Left ventricle myocardium inferior (tissue), 1 donor: ENCODE measurements at places on chromosomes 7 and 10.
A peak's percentile ranks its signal among the peaks of the same experiment; 100 is the strongest.

DNA sequence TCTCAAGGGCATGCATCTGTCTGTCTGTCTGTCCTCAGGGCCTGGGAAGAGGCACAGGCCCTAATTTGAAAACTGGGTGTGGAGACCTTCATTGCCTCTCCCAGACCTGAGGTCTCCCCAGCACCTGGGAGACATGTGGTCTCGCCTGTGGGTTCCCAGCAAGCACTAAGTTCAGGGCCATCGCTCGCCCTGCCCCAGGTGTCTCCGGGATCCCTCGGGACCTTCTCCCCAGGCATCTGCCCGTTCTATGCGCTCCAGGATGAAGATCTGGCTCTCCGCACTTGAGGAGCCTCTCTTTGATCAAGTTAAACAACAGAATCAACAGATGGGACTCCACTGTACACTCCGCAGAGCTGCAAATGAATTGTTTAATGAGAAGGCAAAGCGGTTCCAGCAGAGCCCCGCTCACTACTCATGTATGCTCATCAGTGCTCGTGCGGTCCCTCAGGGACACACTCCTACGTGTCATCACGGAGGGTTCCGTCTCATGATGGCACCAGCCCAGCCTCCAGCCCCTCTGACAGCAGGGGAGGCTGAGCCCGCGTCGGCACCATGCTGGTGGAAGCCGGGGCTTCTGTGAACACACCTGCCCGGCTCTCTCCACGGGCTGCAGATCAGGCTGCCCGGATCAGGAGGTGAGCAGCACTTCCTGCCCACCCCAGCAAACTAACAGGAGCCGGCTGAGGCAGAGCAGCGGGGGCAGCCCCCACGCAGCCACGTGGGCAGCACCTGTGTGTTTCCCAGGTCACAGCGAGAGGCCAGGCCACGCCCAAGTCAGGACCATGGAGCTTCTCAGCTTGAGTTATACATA, 132.8 kb downstream of the TCERG1L start:
- peaks cover 77% of the 10 kb centered on the region for H3K27me3 ChIP-seq
- no peak overlapping the region for H3K27ac ChIP-seq
- no peak for DNase-seq
- no peak overlapping the region for H3K4me3 ChIP-seq
- H3K4me1 ChIP-seq, result no peaks in the 10 kb centered on the region

DNA sequence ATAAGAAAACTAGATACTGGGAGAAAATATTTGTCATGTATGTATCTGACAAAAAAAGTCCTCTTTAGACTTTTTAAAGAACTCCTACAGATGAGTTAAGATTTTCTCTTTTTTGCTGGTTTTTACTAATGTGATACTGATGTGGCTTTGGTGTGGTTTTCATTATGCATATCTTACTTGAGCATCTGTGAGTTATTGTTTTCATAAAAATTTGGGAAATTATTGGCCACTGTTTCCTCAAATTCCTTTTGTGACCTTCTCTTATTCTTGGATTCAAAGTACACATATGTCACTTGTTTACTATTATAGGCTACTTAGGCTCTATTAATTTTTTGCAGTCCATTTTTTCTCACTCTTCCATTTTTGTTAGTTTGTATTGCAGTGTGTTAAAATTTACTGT, 89.0 kb downstream of the PPP1R9A start:
- H3K27ac ChIP-seq, result no peak overlapping the region
- H3K36me3 ChIP-seq, result no peaks in the 10 kb centered on the region
- H3K27me3 ChIP-seq, result no peaks in the 10 kb centered on the region
- H3K4me3 ChIP-seq, result no peak overlapping the region
- DNase-seq, result no peak

GRCh38 chr7:14332155-14332554, 342.7 kb upstream of the ETV1 start:
- H3K4me1 ChIP-seq, result peaks cover 5% of the 10 kb centered on the region
- peak; percentile 38 for DNase-seq
- H3K27ac ChIP-seq, result peak overlapping the region; percentile 25
- H3K36me3 ChIP-seq, result no peaks in the 10 kb centered on the region

GRCh38 chr7:23105086-23105643, 420 bp upstream of the KLHL7 start:
- H3K27ac ChIP-seq, result peak overlapping the region; percentile 96
- no peak for DNase-seq
- H3K36me3 ChIP-seq, result no peaks in the 10 kb centered on the region
- peaks cover 63% of the 10 kb centered on the region for H3K4me1 ChIP-seq

DNA sequence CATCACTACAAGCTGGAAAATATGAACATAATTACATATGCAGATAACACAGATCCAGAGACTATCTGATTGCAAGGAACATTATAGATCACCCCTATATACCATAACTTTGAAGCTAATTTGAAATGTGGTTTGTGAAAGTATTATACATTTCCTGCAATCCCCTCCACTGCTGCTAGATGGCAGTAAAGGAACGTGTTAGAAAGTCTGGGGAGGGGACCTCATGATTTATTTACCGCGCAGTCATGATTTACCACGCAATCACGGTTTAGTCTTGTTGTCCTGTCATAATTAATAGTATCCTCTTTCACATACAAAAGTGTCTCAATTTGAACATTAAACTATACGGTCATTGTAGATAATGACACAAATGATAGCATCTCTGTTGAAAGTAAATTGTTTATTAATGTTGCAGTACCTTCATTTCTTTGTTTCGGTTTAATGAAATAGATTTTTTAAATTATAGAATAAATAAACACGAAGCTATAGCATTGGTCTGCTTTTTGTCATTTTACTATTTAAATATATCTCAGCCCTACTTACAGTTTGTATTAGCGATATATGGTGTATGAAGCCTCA, 145.3 kb upstream of the PRSS1 start:
- H3K4me1 ChIP-seq, result no peaks in the 10 kb centered on the region
- H3K27me3 ChIP-seq, result peaks cover 79% of the 10 kb centered on the region
- no peaks in the 10 kb centered on the region for H3K36me3 ChIP-seq
- H3K27ac ChIP-seq, result no peak overlapping the region
- no peak overlapping the region for H3K4me3 ChIP-seq

DNA sequence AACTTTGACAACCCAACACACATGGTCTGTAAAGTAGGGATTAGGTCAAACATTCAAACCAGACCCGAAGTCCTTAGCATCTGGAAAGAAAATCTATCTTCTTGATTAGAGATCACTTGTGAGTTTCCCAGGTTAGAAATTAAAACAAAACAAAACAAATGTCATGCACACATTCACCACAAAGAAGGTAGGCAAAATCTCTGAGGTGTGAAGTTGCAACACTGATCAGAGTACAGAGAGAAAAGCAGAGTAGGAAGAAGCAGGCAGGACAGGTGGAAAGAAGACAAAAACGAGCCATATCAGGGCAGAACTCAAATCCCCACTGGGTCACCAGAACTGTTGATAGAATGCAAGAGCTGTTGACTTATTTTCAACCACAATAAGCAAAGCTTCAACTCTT, 102.8 kb upstream of the THSD7A start:
- H3K27me3 ChIP-seq, result no peaks in the 10 kb centered on the region
- no peak overlapping the region for H3K4me3 ChIP-seq
- no peak overlapping the region for H3K27ac ChIP-seq
- no peak for DNase-seq
- no peaks in the 10 kb centered on the region for H3K36me3 ChIP-seq
- no peaks in the 10 kb centered on the region for H3K4me1 ChIP-seq

DNA sequence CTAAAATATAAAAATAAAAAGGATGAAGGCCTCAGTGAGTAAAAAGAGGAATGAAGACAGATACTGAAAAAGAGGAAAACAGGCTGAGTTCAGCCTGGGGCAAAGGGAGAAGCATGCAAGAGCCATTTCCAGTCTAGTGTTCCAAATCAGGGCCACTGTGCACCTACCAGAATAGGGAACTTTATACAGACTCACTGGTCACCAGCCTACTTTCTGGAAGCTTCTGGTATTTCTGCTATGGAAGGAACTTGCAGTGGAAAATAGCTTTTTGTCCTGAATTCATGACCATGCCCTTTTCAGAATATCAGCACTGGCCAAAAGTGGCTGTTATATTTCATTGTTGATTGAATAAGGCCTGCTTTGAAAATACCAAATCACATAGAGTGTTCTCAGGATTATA, 28.8 kb downstream of the ABRAXAS2 start:
- no peaks in the 10 kb centered on the region for H3K27me3 ChIP-seq
- H3K36me3 ChIP-seq, result peaks cover 85% of the 10 kb centered on the region
- DNase-seq, result no peak
- H3K4me3 ChIP-seq, result no peak overlapping the region

DNA sequence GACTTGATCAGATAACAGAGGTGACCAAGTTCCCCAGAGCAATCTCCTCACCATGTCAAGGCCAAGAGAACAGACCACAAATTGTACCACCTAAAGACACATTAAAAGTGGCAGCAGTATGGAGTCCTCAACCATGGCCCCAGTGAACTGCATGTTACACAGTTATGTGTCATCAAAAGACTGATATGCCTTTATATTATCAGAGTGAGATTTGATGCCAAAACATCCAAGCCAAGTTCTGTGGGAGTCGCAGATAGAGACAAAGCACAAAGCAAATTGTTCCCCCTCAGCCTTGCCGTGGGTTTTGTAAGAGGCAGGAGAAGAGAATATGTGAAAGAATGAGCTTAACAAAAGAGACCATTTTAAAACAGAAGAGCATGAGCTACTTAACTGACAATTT, 39.2 kb upstream of the TES start:
- H3K27ac ChIP-seq, result no peak overlapping the region
- H3K4me3 ChIP-seq, result no peak overlapping the region
- no peaks in the 10 kb centered on the region for H3K36me3 ChIP-seq
- H3K27me3 ChIP-seq, result no peaks in the 10 kb centered on the region

GRCh38 chr10:125037145-125037877, 95.4 kb downstream of the ZRANB1 start:
- no peak for DNase-seq
- H3K27ac ChIP-seq, result peak overlapping the region; percentile 54
- no peaks in the 10 kb centered on the region for H3K27me3 ChIP-seq
- no peaks in the 10 kb centered on the region for H3K36me3 ChIP-seq
- no peak overlapping the region for H3K4me3 ChIP-seq

GRCh38 chr10:60093317-60093716, 187.0 kb upstream of the CCDC6 start:
- H3K4me3 ChIP-seq, result no peak overlapping the region
- H3K4me1 ChIP-seq, result peaks cover 7% of the 10 kb centered on the region
- no peaks in the 10 kb centered on the region for H3K27me3 ChIP-seq

DNA sequence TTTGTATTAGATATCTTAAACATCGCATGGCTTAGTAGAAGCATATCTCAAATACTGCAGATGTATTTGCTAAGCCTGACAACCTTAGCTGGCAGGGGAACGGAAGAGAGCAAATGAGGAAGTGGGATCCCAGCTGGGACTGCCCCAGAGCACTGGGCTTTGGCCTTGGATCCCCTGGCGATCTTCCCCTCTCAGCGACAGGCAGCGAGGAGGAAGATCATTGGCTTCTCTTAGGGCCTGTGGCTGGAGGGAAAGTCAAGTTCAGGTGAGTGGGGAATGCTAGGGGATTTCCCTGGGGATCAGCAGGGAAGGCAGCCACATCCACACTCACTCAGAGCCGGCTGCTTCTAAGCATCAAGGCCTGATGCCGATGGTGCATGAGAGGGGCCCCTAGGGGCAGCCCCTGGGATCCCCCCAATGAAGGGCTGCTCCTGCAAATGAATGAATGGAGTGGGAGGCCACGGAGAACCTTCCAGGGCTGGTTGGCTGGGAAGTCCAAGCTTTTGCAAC, 42.0 kb downstream of the LYZL2 start:
- H3K4me1 ChIP-seq, result peaks cover 26% of the 10 kb centered on the region
- no peaks in the 10 kb centered on the region for H3K36me3 ChIP-seq
- H3K27ac ChIP-seq, result no peak overlapping the region
- H3K27me3 ChIP-seq, result no peaks in the 10 kb centered on the region
- H3K4me3 ChIP-seq, result no peak overlapping the region
- peak; percentile 31 for DNase-seq

DNA sequence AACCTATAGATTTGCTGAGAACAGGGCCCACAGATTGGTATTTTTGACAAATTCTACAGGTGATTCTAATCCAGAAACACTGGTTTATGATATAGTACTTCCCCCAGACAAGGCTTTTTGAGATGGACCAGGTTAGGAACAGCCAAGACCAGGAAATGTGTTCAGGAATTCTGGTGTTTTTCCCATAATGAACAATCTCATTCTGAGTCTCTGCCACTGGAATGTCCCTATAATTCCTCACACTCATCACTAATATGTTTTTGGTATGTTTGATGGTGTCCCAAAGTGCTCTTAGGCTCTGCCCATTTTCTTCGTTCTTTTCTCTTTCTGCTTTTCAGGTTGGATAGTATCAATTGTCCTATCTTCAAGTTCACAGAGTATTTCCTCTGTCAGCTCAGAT, 107.2 kb upstream of the IGFBP3 start:
- no peaks in the 10 kb centered on the region for H3K27me3 ChIP-seq
- no peak for DNase-seq
- no peaks in the 10 kb centered on the region for H3K36me3 ChIP-seq
- no peak overlapping the region for H3K4me3 ChIP-seq

DNA sequence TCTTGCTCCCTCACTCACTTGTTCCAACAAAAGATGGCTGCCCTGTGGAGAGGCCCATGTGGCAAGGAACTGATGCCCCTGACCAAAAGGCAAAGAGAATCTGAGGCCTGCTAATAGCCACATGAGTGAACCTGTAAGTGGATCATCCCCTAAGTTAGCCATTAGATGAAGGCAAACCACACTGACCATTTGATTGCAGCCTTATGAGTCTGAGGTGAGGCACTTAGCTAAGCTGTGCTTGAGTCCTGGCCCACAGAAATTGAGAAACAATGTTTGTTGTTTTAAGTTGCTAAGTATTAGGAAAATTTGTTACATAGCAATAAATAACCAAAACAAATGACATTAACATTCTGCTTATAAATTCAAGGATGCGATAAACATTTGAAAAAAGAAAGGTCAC, 100.1 kb upstream of the BET1 start:
- H3K4me3 ChIP-seq, result no peak overlapping the region
- H3K4me1 ChIP-seq, result no peaks in the 10 kb centered on the region
- no peaks in the 10 kb centered on the region for H3K36me3 ChIP-seq
- H3K27me3 ChIP-seq, result no peaks in the 10 kb centered on the region
- no peak for DNase-seq

- H3K27me3 ChIP-seq, result no peaks in the 10 kb centered on the region
- H3K27ac ChIP-seq, result no peak overlapping the region
- no peak overlapping the region for H3K4me3 ChIP-seq
- no peaks in the 10 kb centered on the region for H3K36me3 ChIP-seq
Measured at GRCh38 chr7:84939888-84940287, 247.0 kb downstream of the SEMA3D start.

GRCh38 chr10:110503528-110504110, 5.9 kb downstream of the DUSP5 start:
- no peak for DNase-seq
- H3K4me3 ChIP-seq, result peak overlapping the region; percentile 88
- peaks cover 100% of the 10 kb centered on the region for H3K4me1 ChIP-seq
- H3K27ac ChIP-seq, result peak overlapping the region; percentile 97
- peaks cover 10% of the 10 kb centered on the region for H3K36me3 ChIP-seq

DNA sequence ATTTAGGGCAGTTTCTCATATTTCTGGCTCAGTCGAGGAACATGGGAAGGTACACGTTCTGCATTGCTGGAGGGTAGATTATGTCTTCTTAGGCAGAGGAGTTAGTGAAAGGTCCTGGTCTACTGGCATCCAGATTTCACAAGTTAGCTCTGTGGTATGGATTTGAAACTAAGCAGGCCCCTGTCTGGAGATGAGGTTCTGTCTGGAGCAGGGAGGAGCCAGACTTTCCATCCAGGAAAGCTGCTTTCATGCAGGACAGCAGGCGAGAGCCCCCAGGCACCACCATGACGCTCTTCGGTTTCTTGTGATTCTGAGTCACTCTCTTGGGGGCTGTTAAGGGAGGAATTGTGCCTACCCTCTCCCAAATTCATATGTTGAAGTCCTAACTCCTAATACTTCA, 184.3 kb downstream of the KIAA1217 start:
- no peak overlapping the region for H3K27ac ChIP-seq
- no peak for DNase-seq
- H3K36me3 ChIP-seq, result peaks cover 4% of the 10 kb centered on the region
